ENCODE measurements at places on chromosomes 5 and 9. TPM values are rescaled to one million over a fixed set of nuclear protein-coding genes. Genes with fewer than 3 reads are reported as not detected.

GRCh38 chr5:145407300-145408047, 427.7 kb downstream of the PRELID2 start:
- no peak overlapping the region for H3K27ac ChIP-seq
- H3K27me3 ChIP-seq: no peaks in the 10 kb centered on the region
- no peak overlapping the region for H3K4me3 ChIP-seq
- no peaks in the 10 kb centered on the region for H3K36me3 ChIP-seq
- DNase-seq: no peak
- no peaks in the 10 kb centered on the region for H3K4me1 ChIP-seq

The FAM78A gene
- total RNA-seq: 24.1 TPM

The TMEM215 gene
- total RNA-seq: not detected

The PCDHGC4 gene
- not detected for total RNA-seq

DNA sequence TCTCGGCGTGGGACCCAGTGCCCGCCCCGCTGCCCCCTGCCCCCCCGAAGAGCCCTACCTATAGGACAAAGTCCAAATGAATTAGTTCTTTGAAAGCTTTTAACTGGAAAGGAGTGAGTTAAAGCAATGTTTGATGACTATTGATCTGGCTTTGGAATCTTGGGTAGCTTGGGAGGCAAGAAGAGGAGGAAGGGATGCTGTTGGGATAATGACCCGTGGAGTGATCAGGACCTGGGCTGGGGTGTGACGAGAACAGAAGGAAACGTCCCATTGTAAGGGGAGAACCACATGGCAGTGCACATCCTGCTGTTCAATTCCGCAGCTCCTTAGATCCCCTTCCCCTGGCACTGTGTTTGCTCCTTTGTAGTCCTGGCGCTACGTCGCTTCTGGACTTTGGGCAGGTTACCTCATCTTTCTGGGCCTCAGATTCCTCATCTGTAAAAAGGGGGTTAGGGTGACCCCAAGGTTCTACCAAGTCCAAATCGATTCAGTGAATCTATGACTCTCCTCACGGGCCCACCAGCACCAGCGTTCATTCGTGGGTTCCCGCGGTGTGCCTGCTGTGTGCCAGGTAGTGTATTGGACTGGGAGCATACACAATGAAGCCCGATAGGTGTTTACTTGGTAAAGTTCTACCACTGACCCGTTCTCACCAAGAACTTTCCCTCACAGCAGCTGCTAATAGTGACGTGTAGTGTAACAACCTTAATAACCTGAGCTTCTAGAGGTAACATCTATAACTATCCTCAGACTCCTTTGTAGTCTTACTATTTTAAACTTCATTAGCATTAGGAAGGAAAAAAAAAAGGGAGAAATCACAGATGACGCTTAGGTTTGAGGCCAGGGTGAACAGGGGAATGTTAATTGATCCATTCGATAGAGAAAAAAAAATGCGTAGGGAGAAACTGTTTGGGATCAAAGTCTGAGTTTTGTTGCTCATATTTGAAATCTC, 1.1 kb upstream of the NADK2 start:
- peak; percentile 10 for DNase-seq
- H3K4me3 ChIP-seq: peak overlapping the region; percentile 80
- peak overlapping the region; percentile 90 for H3K27ac ChIP-seq
- peaks cover 39% of the 10 kb centered on the region for H3K4me1 ChIP-seq
- no peaks in the 10 kb centered on the region for H3K36me3 ChIP-seq

The ORM1 gene
- total RNA-seq: not detected

DNA sequence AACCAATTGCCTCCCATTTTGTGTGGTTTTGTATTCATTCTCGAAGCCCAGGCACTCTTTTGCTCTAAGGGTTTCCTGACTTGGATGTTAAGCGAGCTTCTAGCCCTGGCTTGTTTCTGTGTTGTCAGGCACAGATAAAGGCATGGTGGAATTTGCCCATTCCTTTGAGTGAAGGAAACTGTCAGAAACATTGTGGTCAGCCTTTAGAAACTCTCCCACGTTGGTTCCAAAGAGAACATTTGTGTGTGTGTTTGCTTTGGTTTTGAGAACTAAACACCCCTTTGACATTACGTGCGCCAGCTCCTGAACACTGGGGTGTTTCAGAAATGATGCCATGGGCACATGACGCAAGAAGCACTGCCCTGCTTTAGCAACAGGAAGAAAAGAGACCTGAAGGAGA, 320.9 kb downstream of the NTRK2 start:
- H3K36me3 ChIP-seq: no peaks in the 10 kb centered on the region
- DNase-seq: no peak
- H3K4me3 ChIP-seq: no peak overlapping the region
- no peak overlapping the region for H3K27ac ChIP-seq

DNA sequence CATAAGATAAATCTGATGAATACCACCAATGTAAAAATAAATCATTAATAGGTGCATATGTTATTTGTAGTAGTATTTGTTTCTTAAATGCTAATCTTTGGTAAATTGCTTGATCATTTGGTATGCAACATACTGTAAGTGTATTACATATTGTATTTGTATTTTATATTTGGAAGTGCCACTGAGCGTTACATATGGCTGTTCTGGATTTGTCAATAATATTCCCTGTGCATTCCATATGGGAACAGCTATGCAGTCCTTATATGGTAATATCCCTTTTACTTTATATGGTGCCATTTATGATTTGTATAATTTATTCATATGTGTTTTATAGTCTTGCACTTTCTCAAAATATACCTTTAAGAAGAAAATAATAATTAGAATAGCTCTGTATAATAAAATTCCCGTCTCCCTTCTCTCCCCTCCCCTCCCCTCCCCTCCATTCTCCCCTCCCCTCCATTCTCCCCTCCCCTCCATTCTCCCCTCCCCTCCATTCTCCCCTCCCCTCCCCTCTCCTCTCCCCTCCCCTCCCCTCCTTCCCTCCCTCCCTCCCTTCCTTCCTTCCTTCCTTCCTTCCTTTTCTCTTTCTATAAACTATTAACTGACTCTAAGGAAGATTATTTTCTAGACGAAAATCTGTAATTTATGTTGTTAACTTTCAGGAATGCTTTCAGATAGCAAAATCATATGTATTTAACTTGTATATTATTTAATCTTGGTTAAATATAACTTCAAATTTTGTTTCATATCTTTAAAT, 241.4 kb downstream of the CSNK1G3 start:
- H3K4me3 ChIP-seq: no peak overlapping the region
- DNase-seq: no peak
- H3K36me3 ChIP-seq: no peaks in the 10 kb centered on the region
- no peaks in the 10 kb centered on the region for H3K4me1 ChIP-seq

The ISL1 gene
- total RNA-seq: not detected

The ARHGAP26 gene
- total RNA-seq: 17.0 TPM

- no peak overlapping the region for H3K27ac ChIP-seq
- H3K36me3 ChIP-seq: no peaks in the 10 kb centered on the region
- DNase-seq: peak; percentile 24
- no peaks in the 10 kb centered on the region for H3K4me1 ChIP-seq
- no peaks in the 10 kb centered on the region for H3K27me3 ChIP-seq
- H3K4me3 ChIP-seq: no peak overlapping the region
Observed at GRCh38 chr5:150523472-150524350, 15.8 kb downstream of the NDST1 start.
